Stimulated activated CD8-positive, alpha-beta memory T cell treated with anti-CD3 and anti-CD28 coated beads, Interleukin-4, amount 100 ng/mL, for 48 hours (primary cell): ENCODE measurements at places on chromosomes 3 and 15.

- DNase-seq, result peak; percentile 71
These were observed 42.1 kb downstream of the VGLL4 start for GRCh38 chr3:11601446-11602238.

- DNase-seq, result no peak
These were observed 36.0 kb downstream of the NKIRAS1 start for GRCh38 chr3:23880703-23881339.

- no peak for DNase-seq
These were observed 322.5 kb upstream of the EPHA3 start for GRCh38 chr3:88784925-88785324.

GRCh38 chr3:150443331-150443741, 35.2 kb downstream of the TSC22D2 start:
- no peak for DNase-seq

DNA sequence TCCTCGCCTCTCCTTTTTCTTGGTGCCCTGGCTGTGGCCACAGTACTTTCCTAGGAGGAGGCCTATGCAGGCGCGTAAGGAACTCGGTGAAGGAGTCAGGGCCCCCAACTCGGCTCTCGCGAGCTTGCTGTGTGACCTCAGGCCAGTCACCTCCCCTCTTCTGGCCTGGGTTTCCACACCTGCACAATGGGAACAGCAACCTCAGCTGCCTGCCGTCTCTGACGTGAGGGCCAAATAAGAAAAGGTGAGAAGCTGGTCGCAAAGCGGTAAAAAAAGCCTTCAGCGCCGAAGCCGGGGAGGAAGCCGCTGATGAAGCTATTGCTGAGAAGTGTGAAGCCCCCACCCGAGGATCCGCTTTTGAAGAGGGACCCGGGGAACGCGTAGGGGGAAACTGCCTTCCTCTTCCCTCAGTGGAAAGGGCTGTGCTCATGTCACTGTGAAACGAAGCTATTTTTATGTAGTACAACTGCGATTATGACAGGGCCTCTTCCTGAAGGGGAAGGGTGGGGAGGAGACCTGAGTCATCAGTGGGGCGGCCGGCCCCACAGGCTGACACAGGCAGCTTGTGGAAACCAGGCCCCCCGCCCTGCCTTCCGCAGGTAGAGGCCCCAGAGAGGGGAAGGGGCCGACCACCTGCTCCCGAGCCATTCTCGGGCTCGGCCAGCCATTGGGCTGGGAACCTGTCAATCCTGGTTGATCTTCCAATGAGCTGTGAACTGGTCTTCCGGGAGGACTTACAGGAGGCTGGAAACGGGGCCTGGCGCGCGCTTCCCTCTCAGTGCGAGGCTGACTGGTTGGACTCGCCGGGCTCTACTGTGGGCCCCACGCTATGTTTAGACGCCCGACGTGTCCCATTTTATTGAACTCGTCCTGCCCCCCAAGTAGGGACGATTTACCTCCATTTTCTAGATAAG, 18.0 kb upstream of the ANKDD1A start:
- peak; percentile 97 for DNase-seq
